Anterior cingulate cortex (tissue), 58 donors: ENCODE measurements at places on chromosomes 4 and X.

DNA sequence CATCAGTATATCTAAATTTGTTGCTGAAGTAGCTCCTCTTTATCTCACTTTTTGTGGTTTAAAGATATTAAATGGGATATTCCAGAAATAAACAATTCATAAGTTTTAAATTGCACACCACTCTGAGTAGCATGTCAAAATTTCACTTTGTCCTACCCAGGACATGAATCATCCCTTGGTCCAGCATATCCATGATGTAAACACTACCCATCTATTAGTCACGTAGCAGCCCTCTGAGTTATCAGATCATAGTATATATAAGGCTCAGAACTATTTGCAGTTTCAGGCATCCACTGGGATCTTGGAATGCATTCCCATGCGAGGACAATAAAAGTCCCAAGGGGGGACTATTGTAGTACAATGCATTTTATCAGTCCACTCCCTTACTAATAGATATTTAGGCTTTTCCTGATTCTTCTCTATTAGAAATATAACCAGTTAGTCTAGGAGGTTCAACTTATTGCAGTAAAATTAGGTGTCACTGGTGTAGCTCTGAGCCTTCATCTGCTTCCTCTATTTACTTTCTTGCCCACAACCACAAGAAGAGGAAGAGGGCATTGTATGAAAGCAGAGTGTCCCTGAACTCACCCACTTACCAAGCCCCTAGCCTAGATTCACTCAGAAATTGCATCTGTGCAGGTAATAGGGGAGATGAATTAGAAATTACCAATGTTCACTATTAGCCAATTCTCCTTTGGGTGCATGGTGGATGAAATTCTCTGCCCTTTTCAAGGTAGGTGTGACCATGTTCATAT is 409.8 kb upstream of the GALNT7 start:
- no peak for DNase-seq

GRCh38 chr4:119172223-119172622 is 36.6 kb downstream of the MYOZ2 start:
- DNase-seq: no peak

DNA sequence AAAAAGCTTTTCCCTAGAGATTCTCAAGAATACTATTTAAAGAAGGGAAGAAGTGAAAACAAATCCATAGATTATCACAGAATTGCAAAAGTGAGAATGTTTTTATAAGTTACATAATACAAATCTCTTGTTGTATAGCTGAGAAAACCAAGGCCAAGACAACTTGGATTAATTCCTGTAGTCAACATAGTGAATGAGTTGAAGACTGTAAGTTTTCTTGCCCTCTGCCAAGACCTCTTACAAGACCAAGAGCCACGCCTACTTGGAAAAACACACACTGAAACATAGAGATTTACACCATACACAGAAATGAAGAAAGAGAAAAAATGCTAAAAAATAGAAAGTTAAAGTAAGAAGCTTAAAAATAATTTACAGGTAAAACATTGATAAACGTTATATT is 2024.0 kb downstream of the PCDH7 start:
- DNase-seq: no peak

DNA sequence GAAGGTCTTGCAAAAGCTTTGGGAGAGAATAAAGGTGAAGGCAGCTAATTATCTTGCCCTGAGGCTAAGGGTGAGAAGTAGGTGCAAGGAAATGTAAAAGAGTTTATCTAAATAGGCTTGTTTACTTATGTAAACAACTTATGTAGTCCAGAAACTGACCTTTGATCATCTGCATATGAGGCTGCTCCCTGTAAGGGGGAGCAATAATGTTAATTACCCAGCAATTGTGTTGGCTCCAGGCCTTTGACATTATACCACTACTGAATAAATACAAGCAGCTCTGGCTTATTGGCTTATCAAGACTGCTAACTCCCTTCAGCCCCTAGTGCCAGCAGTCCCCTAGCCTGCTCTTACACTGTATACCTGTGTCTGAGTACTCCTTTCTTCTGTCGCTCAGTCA is 303.7 kb upstream of the GNPDA2 start:
- DNase-seq: no peak

GRCh38 chr4:109365939-109366338 is 63.5 kb upstream of the COL25A1 start:
- no peak for DNase-seq

DNA sequence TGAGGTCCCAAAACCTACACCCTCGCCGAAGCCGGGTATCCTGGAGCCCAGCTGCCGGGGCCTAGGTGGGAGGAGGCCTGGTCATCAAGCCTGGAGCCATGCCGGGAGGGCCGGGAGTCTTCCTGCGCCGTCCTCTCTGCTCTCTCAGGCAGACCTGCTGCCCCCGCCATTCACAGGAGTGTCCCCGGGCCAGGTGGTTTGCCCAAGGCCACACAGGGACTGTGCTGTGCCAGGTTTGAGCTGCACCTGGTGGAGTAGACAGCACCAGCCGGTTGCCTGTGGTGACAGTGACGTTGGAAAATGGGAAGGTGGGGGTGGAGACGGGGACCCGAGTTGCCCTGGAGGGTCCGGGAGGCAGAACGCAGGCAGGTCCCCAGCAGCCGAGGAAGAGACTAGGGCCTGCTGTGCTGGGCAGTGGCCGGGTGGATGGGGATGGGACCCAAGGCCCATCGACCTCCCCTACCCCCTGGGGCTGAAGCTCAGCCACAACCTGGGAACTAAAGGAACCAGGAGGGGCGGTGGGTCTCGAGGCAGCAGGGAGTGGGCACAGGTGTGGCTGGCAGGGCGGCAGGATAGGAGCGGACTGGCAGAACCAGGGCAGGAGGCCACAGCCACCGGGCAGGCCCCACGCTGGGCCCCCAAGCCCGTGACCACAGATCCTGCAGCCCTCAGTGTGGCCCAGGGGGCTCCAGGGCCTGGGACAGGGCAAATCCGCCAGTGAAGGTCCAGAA is 9.5 kb downstream of the DOK7 start:
- no peak for DNase-seq

DNA sequence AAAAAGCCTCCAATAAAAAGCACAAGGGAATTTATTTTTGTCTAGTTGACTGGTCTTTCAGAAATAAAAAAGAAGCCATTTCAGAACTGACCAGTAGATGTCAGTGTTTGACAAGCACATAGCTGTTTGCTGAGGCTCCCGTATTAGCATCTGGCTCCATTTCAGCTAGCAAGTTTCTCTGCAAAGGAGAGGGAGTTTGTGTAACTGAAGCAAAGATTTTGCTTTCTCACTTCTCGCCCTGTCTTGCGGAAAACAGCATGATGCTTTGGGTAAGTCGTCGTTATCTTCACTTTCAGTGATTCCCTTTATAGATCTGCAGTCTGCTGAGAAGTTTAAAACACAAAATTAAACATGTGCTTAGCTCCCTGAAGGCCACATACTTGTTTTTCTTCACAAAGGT is 85.5 kb downstream of the CT47B1 start:
- DNase-seq: peak; percentile 25

DNA sequence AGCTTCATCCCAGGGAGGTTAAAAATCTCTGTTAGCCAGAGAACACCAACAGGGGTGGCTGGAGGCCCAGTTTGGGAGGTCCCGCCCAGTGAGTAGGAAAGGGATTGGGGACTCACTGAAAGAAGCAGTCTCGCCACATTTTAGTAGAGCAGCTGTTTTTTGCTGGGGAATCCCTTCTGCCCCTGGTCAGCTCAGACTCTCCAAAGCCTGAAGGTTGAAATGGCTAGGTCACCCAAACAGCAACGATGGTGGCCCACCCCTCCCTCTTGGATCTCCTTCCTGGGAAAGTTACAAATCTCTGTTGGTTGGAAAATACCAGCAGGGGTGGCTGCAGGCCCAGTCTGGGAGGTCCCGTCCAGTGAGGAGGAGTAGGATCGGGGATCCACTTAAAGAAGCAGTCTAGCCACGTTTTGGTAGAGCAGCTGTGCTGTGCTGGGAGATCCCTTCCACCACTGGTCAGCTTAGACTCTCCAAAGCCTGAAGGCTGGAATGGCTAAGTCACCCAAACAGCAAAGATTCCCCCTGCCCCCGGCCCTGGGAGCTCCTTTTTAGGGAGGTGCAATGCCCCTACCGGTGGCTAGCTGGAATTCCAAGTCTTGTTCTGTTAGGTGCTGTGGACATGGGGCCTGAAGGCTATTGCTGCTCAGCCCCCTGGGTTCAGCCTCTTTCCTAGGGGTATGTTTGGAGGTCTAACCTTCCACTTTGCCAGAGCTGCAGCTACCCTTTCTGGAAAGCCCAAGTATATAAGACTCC is 40.0 kb upstream of the TEX13A start:
- DNase-seq: no peak

DNA sequence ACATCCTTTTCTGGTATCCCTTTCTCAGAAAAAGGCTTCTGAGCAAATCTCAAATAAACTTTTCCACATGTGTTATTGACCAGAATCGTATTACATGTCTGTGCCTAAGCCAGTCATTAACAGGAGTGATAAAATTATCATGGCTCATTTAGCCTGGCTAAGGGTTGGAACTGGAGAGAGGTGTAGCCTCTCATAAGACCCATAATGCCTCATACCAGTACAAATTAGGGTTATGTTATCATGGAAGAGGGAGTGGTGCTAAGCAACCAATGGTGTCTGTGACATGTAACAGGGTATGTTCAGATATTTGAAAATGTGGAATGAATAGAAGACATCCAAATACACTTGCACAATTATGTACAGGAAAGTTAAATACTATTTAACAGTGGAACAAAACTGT is 99.6 kb upstream of the CCDC160 start:
- no peak for DNase-seq

GRCh38 chr4:118281611-118282442 is 71.0 kb downstream of the PRSS12 start:
- DNase-seq: no peak

GRCh38 chrX:42505016-42505415 is 272.9 kb downstream of the PPP1R2C start:
- no peak for DNase-seq

GRCh38 chrX:24243188-24243587 is 70.7 kb downstream of the SUPT20HL2 start:
- no peak for DNase-seq

GRCh38 chrX:154378059-154378798 is 866 bp upstream of the EMD start:
- DNase-seq: peak; percentile 21

DNA sequence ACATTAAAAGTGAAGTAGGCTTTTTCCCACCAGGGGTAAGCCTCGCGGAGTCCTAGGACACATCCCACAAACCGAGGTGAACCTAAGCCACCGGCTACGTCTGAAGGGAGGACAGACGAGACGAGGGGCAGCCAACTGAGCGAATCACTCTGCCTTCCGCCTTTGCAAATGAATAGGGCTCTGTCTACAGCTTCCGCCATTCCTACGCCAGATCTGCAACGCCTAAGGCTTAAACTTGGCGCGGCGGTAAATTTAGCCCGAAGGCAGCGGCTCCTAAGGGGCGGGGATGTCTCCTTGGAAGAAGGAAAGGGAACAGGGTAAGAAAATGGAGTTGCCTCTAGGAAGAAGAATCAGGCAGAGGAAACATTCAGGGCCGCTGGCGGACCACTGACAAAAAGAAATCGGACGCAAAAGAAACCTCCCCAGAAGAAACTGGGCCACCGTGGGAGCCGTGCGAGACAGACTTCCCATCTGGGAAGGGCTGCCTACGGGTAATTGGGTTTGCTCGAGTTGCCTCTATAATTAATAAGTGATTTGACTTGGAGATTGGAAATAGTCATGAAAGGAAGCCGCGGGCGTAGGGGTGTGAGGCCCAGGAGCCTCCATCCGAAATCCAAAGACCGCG is 90.5 kb downstream of the BCOR start:
- no peak for DNase-seq

GRCh38 chr4:139522457-139522856 is 33.6 kb downstream of the SETD7 start:
- no peak for DNase-seq

- DNase-seq: no peak
These were observed 145.1 kb downstream of the CBR4 start for GRCh38 chr4:168864821-168865541.

DNA sequence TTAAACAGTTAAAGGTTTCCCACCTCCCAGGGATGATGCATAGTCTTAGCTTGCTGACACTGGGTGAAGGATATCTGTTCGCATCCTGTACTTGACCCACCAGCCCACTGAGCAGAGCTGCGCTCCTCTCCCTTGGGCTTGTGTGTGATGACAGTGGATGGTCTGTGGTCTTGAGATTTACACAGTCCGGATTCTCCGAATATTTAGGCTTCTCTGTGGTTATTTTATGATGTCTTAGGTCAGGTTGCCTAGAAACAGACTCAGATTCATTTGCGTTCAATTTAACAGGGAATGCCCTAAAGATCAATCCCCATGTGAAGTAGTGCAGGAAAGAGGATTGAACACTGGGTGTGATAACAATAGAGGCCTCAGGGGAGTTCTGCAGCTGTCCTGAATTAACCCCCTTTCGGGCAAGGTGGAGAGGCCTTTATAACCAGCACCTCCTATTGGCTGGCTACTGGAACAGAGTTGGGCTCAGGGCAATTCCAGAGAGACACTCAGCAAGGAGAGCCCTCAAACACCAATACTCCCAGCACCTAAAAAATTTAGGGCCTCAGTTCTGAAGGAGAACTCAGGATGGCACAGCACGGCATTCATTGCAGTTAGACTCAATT is 653.2 kb upstream of the GALNT7 start:
- no peak for DNase-seq

GRCh38 chr4:25011135-25011866 is 19.4 kb downstream of the LGI2 start:
- DNase-seq: no peak

DNA sequence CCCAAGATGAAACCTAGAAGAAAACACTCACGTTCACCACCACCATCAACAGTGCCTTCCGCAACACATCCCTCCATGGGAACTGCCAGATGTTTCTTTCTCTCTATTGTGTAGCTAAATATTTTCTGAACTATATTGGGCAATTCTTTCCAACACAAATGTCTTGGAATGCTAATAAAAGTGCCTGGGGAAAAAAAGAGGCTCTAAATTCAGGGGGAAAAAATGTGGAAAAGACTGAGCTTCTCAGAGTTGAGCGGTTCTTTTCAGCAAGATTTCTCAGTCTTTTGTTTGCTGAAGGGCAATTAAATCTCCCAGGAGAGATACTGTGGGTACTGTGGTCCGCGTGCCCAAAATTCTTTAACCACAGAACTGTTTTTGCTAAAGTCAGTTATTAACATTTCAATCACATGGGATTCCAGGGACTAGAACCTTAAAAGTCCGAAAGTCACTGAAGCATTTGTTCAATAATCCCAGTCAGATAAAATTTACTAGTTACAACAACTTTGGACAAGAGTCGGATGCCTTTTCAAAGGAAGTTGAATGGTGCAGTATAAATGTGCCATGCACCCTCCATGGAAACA is 51.9 kb upstream of the DHRSX start:
- DNase-seq: no peak

DNA sequence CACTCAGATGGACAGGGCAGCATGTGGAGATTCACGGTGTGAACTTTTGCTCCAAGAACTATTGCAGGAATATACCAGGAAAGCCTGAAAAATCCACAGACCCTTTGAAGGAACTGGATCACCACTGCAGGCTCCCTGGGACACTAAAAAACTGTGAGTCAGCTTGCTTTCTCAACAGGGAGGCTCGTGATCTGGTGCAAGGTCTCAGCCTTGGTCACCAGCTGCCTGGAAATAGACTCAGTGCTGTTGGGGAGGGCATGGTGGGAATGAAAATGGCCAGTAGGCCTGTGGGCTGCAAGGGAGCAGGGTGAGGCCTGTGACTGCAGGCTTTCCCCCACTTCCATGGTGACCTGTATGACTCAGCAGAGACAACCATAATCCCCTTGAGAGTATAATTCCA is 426.4 kb upstream of the RPS6KA3 start:
- no peak for DNase-seq
